Fibroblast of mammary gland (primary cell): ENCODE measurements at places on chromosomes 1 and 21.

- no peak for DNase-seq
Observed at GRCh38 chr1:186054003-186054402, 319.8 kb downstream of the HMCN1 start.

DNA sequence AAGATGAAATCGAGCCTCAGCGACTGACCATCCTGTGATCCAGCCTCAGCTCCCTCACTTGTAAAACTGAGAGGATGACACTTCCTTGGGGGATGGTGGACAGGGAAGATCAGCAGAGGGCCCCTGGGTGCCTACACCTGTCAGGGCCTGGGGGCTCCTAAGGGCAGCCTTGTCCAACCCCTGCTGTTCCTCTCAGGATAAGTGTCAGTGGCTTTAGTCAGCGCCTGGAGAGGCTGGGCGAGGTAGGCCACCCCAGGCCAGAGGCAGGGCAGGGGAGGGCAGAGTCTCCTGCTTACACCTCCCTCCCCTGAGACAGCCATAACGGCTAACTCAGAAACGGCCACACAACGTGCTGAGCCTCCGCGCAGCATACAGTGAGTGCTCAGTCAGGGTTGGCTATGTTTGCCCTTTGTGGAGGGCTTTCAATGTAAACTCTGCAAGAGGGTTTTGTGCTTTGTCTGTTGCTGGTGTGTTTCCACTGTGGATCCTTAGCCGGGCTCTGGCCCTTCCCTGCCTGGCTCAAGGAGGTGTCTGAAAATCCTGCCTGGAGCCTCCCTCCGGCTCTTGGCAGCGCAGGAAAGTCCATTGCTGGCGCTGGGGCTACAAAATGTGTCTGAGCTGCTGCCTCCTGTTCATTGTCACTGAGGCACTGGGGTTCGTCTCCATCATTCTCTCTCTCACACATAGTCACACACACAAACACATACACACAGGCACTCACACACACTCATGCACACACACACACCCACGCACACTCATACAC, 588.4 kb downstream of the PTPRU start:
- no peak for DNase-seq

DNA sequence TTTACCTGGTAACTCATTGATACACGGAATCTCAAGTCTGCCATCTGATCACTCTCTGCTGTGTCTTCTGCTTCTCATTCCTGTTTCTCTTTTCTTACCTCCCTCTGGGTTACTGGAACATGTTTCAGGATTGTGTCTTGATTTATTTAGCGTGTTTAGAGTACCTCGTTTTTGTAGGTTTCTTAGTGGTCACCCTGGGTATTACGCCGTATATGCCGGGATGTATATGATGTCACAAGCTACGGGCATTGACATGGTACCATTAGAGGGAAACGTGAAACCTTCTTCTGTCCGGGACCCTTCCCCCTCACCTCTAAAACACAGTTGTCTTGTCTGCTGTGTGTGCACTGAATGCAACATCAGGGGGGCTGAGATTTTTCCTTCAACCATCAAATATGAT, 2.8 kb downstream of the ACTRT2 start:
- DNase-seq = no peak

DNA sequence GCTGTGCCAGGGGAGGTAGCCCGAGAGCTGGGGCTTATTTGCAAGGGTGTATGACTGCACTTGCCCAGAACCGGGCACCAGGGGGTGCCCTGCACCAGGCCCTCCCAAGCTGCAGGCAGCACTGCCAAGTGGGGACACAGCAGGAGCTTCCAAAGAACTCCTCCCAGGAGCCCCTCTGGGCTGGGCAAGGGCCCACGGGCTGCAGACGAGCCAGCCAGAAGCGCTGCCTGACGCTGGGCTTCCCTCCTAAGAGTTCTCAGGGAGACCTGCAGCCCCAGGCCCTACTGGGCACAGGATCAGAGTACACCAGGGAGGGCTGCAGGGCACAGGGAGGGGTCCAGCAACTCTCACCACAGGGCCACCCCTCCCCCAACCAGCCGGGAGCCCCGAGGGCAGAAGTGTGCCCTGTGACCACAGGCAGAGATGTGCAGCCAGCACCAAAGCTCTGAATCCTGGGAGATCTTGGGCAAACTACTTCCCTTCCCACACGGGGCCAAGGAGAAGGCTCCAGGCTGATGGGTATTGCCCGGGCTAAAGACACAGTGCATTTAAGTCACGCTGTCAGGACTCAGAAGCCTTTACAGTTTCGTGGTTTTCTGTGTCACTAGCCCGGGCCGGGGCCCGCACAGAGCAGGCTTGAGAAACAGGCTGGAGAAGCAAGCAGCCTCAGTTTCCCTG, 63.4 kb downstream of the KCNAB2 start:
- DNase-seq = peak; percentile 51

DNA sequence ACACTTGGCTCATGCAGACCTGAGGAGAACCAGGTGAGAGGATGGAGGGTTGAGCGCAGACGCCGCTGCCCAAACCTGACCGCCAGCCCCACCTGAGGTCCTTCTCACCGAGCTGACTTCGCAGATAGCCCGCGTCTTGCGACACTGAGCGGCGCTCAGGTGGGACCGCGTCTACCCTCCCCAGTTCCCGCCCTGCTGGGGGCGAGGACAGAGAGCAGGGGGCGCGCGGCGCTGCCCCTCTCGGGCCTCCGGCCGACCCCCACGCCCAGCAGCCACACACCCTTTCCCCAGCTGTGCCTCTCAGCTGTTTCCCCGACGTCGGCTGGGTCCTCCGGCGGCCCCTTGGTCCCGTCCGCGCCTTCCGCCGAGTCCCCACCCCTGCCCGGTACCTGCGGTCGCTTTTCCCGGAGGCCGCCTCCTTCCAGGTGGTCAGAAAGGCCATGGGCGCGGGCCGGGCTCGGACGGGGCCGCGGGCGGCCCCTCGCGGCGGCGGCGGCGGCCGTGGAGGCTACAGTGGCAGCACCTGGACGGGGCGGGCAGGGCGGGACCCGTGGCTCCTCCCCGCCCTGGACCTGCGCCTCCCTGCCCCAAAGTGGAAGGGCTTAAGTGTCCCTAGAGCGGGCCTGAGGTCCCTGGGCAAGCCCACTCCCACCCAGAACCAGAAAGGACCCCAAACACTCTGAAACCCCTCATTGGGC, 14.4 kb upstream of the TTC39A start:
- DNase-seq = no peak
